ENCODE measurements at places on chromosomes 2 and 18. TPM values are rescaled to one million over a fixed set of nuclear protein-coding genes. Genes with fewer than 3 reads are reported as not detected.

Gene GCG
- not detected for total RNA-seq

GRCh38 chr18:45274026-45274425, 341.2 kb upstream of the SLC14A2 start:
- no peak for DNase-seq

- DNase-seq: no peak
These were observed 18.1 kb upstream of the E2F6 start for GRCh38 chr2:11483806-11484617.

GRCh38 chr2:214310319-214310718, 100.5 kb upstream of the VWC2L start:
- DNase-seq: no peak

GRCh38 chr18:47978141-47978540, 47.7 kb upstream of the SMAD2 start:
- DNase-seq: no peak

GRCh38 chr2:163733956-163734355, 1.9 kb downstream of the FIGN start:
- no peak for DNase-seq

Data from H1 (cell line).